ENCODE measurements at places on chromosomes 13 and 19.

DNA sequence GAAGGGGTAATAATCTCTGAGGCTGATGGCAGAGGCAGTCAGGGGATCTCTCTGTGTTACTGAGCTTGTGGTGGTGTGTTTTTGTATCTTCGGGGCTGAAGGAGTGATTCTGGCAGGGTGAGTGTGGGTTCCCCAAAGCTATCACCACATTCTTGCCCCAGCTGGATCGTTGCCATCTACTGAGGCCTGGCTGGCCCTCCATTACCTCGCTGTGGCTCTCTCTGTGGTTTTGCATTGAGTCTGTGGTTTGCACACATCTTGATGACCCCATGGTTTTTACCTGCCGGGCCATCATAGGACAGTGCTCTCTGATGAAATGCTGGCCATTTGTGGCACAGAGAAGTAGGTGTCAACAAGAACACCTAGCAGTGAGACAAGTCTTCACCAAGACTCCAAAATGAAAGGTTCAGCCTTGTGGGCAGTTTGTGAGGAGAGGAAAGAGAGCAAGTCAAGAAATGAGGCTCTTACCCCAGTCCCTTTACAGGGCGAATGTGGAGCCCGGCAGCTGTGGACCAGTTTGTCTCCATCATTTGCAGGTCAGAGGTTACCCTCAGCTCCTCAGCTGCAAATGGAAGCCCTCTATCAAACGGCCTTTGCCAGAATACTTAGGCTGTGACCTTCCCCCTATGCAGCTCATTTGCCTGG is 69.0 kb upstream of the NPAS1 start:
- no peak for DNase-seq

- DNase-seq: no peak
Observed at GRCh38 chr13:111021270-111021669, 93.8 kb upstream of the ARHGEF7 start.

DNA sequence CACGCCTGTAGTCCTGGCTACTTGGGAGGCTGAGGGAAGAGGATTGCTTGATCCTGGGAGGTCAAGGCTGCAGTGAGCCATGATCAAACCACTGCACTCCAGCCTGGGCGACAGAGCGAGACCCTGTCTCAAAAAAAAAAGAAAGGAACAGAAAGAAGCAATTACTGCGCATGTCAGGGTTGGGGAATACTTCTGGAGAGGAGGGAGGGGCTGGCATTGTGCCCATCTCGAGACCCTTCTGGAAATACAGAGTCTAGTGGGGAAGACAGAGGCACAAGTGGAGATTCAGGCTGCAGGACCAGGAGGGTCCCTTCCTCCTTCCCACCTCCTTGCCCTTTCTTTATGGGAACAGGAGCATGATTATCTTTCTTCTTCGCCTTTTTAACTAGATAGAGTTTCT is 30.8 kb downstream of the PRR22 start:
- no peak for DNase-seq

DNA sequence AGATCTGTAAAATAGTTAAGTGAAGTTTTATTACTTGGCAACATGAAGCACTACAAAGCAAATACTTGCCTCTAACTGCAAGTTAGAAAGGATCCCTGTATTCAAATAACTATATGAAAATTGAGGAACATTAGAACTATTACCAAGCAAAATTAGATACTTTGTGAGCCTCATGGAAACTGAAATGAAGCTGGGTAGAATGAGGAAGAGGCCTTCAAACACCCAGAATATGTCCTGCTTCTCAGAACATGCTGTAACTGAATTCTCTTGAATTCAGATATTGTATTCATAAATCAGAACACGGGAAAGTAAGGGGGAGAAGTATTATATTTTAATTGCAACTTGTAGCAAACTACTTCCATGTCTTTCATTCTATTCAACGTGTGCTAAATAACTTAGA is 947.9 kb downstream of the PCDH17 start:
- no peak for DNase-seq

DNA sequence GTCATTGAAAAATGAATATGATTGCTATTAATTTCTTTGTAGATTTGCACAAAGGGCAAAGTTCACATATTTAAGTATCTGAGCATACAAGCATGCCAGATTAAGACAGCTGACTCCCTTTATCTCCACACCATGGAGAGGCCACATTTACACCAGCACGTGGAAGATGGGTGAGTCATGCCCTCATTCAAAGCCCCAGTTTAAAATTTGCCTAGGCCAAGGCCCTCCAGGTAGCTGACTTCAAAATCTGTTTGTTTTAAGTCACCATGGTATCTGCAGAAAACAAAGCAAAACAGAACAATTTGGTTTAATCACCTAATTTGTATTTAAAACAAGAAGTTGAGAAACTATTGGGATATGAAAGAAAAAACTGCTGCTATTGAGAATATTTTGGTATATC is 109.2 kb downstream of the ESD start:
- DNase-seq: peak; percentile 21

GRCh38 chr19:31670931-31671330 is 321.7 kb upstream of the TSHZ3 start:
- no peak for DNase-seq

DNA sequence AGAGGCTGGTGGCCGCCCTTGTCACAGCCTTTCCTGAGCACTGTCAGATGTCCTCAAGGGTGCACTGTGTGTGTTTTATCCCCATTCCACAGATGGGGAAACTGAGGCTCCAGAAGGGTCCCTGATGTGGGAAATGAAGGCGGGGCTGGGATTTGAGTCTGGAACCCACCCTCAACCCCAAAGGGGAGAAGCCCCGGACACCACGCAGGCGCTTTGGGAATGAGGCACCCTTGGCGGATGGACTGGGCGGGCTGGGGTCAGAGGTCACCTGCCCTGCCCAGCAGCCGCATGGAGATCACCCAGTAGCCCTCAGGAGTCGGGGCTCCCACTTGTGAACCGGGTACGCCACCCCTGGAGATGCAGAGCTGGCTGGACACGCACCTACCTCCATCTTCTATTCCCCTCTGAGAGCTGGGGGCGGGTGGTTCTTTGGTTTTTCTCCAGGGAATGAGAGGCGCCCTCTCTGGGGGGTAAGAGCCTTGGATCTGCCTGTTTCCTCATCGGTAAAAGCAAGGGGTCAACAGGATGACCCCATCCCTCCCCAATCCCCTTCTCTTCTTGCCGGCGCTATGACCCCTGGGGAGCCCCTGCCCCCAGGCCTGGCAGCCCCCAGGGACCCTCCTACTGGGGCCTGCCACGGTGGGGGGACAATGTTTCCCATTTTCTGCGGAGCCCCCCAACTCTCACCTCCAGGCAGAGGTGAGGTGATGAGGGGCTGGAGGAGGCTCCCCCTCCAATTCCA is 8.3 kb upstream of the ONECUT3 start:
- no peak for DNase-seq

DNA sequence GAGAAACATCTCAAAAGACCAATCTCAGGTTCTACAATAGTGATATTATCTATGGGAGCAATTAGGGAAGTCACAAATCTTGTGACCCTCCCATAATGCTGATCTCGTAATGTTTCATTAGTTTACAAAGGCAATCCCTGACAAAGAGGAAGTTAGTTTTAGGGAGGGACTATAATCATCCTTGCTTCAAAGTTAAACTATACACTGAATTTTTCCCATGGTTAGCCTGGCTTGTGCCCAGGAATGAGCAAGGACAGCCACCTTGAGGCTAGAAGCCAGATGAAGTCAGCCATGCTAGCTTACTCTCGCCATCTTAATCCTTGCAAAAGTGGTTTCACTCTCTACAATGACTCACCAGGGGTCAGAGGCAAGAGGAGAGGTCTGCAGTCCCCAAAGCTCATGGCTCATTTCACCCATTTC is 5.4 kb downstream of the CEACAM3 start:
- no peak for DNase-seq

DNA sequence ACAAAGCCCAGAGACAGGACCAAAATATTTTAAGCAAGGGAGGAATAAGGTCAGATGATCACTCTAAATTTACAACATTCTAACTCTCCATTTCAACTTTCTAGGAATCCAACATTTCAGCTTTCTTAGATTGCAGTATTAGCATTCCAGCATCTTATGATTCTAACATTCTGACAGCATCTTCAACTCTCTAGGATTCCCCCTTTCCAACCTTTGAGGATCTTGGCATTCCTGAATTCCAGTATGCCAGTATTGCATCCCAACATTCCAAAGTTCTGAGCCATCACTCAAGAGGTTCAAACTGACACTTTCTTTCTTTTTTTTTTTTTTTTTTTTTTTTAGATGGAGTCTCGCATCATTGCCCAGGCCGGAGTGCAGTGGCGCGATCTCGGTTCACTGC is 13.8 kb downstream of the TGFB1 start:
- DNase-seq: no peak

DNA sequence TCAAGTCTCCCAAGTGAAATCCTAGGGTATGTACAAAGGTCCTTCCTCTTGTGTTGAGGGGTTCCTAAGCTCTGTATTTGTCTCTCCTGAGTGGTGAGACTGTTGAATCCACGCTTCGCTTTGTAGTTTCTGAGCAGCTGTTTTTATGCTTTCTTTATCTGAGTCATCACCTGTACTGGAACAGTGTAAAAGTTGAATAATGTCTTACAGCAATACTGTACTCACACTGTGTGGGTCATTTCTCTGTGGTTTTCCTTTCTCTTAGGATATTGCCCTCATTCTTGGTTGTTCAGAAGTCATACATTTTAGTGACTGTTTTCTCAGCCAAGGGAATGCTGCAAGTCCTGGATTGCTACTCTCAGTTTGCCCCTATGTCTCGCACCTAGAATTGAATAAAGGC is 1596.6 kb downstream of the SLITRK5 start:
- DNase-seq: no peak

DNA sequence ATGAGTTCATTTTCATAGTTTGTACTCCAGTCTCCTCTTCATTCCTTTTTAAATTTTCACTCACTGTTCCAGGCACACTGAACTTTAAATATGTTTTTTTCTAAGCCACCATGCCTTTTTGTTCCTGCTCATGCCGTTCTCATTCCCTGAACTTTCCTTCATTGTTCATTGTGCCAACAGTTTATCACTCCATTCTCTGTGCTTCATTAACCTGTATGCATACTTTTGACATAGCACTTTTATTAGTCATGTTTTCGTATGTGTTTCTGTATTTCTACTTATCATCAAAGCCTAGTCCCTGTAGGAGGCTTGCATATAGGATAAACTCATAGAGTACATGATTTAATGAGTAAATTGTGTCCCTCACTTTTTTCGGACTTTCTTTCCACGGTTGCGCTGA is 65.3 kb downstream of the PCDH20 start:
- no peak for DNase-seq

GRCh38 chr13:52405369-52405766 is 604 bp downstream of the THSD1 start:
- DNase-seq: no peak

GRCh38 chr19:1452802-1453524 is 3.0 kb downstream of the APC2 start:
- no peak for DNase-seq

GRCh38 chr13:90918536-90918935 is 429.0 kb upstream of the MIR17HG start:
- no peak for DNase-seq

- DNase-seq: no peak
Observed at GRCh38 chr19:4577020-4577782, 17.7 kb upstream of the SEMA6B start.

DNA sequence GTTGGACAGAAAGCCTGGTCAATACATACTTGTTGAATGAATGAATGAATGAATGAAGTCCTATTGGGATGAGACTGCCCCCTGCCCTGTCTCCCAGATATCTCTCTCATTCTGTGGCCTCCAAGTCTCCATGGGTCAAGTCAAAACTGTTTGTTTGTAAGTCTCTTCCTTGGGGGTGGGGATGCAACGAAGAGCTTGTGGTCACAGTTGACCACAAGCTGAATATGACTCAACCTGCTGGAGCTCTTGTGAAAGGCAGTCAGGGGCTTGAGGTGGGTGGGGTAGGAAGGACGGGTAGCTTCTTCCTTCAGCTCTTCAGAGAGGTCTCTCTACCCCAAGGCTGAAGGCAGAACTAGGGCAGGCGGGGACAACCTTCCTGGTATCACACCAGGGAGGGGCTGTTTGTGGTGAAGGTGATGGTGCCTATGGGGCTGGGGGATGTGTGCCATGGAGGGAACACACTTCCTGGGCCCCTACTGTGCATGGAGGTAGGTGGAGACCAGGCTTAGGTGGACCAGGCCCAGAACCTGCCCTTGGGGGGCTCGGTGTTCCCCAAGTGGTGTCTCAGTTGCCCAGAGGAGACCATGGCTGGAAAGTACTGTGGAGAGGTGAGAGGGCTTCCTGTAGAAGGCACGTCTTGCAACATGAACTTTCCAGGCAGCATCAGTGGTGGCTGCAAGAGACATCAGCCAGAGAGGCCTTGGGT is 8.0 kb downstream of the MYO1F start:
- peak; percentile 78 for DNase-seq

- no peak for DNase-seq
Observed at GRCh38 chr19:28652765-28653164, 560.2 kb downstream of the UQCRFS1 start.

- no peak for DNase-seq
Observed at GRCh38 chr19:42316223-42317211, 3.4 kb downstream of the TMEM145 start.

- no peak for DNase-seq
Observed at GRCh38 chr19:44620667-44621066, 7.3 kb downstream of the IGSF23 start.

DNA sequence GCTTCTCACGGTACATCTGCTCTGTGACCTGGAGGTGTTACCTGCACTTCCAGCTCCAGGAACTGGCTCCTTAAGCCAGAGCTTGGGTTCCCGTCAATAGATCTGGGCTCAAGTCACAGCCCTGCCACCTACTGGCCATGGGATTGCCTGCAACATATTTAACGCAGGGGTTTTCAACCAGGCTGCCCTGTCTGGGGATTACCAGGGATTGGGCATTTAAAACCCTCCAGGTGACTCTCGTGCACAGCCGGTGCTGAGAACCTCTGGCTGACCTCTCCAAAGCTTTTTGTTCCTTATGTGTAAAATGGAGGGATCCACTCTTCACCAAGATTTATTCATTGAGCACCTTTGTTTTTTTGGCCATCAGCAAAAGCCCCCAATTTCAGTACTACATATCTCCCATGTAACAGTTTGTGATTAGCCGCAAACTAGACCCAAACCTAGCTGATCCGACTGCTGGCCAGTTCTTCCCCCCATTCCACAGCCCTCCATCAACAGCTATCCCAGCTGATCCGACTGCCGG is 76.6 kb upstream of the STK24 start:
- DNase-seq: peak; percentile 64

DNA sequence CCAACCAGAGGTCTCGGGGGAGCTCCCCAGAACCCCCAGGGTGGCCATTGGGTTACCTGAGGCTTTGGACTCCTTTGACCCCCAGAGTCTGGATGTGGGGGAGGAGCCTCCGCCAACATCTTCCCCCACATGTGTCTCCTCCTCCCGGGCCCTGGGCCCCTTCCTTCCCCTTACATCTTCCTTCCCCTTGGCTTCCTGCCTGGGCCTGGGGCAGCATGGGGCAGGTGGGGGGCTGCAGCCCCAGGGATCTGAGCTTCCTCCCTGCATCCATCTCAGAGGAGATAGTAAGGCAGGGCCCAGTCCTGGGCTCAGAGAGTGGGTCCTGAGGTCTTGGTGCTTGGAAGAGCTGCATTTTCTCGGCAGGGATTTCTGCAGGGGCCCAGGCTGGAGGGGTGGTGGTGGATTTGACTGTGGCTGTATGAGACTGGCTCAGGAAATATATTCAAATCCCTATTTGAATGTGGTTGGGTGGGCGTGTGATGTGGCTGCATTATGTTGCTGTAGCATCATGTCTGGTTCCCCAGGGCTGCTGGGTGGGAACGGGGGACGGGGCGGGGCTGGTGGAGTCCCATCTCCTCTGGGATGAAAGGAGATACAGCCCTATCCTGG is 919 bp downstream of the VAV1 start:
- DNase-seq: peak; percentile 41

Measured in CD4-positive, alpha-beta memory T cell (primary cell).